ENCODE measurements at places on chromosomes 7 and 10.
A peak's percentile ranks its signal among the peaks of the same experiment; 100 is the strongest.

DNA sequence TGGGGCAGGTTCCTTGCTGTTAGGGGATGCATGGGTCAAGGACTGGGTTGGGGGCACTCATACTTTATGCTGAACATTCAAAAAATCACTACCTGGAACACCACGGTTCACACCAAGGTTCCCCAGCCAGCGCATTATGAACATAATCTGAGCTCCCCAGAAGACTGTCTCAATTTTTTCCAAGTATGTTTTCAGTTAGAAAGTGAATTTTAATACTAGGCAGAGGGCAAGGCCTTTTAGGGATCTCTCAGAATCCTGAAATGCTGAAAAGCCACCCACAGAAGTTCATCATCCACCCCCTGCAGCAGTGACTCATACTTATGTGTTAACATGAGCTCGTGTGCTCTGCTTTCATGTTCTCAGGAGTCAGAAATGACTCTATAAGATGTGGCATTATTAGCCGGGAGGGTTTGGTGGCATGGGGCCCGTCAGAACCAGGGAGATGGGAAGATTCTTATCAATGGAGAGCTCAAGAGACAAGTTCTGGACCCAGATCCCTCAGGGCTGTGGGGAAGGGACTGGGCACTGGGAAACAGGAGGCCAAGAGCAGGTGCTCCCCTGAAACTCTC, 185.2 kb upstream of the ITGB1 start:
- peak; percentile 75 for DNase-seq

DNA sequence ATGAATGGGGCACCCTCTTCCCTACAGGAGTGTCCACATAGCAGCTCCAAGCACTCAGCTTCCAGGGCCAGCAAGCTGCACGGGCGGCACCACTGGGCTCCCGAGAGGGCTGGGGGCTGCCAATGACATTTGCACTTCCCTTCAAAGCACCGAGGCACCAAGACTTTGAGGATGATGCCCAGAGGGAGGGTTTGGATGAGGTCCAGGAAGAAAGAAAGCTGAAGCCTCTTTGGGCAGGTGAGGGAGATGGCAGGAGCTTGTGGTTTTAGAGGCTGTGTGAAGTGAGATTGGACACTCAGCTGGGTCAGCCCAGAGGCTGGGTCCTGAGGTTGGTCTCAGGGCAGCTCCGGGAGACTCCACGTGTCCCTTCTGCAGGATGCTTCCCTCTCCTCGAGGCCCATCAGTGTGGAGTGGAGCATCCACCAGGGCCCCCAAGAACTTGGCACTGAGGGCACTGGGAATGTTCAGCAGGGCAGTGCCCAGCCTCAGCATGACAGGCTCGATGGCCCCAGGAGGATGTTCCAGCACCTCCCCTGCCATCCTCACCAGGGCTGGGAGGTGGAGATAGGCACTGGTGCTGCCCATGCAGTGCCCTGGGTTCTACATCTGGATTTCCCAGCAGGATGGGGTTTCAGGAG, 54.9 kb upstream of the IGFBP3 start:
- DNase-seq: no peak

DNA sequence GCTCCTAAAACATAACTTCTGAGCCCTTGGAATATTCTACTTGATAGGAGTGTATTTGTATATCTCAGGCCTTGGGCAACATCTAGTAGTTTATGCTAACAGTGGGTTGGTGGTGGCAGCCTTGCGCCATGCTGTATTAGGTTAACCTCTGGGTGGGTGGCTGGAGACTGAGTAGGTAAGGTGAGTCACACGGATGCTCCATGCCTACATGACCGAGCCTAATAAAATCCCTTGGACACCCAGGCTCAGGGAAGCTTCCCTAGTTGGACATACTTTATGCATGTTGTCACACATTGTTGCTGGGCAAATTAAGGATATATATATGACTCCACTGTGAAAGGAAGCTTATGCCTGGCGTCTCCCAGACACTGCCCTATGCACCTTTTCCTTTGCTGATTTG, 6.0 kb upstream of the DAGLB start:
- DNase-seq: no peak

- no peak for DNase-seq
Observed at GRCh38 chr10:124010024-124010423, 83.4 kb downstream of the CHST15 start.

GRCh38 chr7:44232396-44232795, 31.6 kb downstream of the YKT6 start:
- no peak for DNase-seq
